ENCODE measurements at places on chromosomes 2 and 18.

DNA sequence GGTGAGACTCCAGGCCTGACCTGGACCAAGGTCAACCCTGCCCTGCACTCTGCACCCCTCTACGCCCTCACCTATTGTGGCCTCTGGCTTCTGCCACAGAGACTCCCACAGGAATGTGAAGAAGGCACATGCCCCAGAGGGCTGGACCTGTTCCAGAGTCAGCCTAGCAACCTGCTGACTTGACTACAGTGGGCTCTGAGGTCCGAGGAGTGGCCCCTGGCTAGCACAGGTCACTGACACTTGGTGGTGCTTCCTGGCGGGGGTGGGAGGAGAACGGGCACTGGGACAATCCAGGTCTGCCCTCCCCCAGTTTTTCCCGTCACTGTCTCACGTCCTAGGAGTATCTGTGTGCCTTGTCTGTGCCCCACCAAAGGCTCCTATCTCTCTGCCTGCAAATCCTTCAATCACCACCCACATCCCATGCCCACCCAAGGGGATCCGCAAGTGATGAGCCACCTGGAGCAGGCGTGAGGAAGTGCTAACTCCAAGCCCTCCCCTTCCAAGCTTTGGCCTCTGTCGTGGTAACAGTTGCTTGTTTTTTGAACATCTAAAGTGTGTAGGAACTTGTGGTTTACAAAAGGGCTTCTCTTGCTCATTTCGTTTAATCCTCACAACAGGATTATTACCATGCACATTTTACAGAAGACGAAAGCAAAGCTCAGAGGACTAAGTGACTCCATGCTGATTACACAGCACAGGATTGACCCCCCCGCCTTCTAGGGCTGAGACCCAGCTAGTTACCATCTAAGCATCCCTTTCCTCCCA lies 86.2 kb downstream of the MCFD2 start:
- no peak for DNase-seq

- no peak for DNase-seq
These were observed 46.4 kb downstream of the UXS1 start for GRCh38 chr2:106147665-106148064.

DNA sequence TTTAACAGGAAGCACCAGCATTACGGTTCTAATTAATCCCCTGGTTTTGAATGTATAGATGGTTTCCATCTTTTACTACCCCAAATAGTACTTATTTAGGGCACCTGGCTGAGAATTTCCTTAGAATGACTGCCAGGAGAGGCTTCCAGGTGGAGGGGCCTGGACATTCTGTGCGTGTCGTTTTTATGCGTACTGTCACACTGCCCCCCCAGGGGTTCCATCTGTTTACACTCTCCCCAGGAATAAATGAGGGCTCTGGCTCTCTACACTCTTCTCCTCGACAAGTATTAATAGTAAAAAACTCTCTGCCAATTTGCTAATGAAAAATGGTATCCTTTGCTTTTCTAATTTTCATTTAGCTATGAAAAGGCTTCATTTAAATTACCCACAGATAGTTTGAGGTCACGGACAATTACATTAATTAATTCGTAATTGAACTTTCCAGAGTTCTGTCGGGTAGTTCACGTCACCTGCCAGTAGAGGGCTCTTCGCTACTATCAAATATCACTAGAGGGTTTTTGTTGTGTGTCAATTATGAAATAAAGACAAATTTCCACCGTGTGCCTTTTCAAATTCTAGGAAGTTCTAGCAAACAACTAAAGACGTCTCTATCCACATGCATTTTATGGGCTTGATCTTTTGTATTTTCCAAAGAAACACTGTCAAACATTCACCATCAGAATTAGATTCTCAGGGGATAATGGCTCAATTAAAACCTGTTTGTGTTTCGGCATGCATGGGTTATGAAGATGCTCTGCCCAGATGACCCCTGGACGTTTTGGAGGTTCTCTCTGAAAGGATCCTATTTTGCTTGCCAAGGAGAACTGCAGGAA lies 88.8 kb upstream of the ASB18 start:
- DNase-seq: no peak

GRCh38 chr2:64957109-64957903 lies 31.9 kb upstream of the SLC1A4 start:
- no peak for DNase-seq

DNA sequence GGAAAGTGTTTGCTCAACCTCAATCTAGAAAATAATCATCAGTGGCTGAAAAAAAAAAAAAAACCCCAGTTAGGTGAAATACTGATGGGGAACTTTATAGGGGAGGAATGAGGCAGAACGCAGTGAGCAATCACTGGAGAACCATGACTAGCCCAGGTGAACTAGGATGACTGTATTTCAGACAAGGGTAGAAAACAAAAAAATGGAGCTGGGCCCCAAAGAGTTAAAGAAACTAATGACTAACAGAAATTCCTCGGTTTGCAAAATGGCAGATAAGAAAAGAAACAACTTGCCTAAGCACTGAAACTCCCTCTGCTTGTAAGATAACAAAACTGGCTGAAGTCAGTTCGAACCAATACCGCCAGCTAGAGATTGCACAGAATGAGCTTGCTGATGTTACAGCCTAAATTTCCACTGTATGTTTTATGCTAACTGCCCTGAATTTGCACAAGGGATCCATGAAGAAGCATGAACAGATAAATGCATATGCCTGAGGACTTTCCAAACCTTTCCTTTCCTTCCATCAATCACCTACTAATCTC lies 245.9 kb downstream of the METTL4 start:
- no peak for DNase-seq

GRCh38 chr2:230266638-230267037 lies 41.1 kb downstream of the SP140 start:
- no peak for DNase-seq

DNA sequence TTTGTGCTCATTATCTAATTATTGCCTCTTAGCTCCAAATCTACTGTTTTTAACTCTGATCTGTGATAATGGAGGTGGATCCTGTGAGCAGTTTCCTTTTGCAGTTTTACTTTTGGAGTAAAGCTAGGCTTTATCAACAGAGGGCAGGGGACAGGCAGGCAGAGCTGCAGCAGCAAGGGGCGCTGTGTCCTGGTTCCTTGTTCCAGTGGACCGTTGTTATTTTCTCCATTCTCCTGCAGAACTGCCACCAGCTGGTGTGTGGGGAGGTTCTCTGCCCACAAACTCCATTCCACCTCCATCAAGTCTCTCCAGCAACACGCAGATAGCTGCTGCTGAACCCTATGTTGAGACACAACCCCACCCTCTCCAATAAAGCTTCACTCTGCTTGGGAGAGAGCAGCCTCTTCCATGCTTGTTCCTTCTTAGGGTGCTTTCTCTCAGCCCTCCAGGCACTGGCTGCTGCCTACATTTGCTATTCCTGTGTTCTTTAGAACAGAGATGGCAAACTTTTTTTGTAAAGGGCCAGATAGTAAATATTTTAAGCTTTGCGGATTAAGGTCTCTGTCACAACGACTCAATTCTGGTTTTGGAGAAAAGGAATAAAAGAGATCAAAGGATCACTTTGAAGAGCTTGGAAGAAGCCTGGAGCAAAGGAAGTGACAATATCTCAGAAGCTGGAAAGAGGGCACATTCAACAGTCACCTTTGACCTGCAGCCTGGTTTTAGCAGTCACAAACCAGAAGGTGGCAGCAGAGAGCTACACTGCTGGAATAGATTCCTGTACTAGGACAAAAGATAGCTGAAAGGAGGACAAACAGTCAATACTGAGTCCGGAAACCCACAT lies 208.8 kb downstream of the CCDC178 start:
- DNase-seq: no peak

- no peak for DNase-seq
These were observed 36.1 kb downstream of the VIT start for GRCh38 chr2:36732673-36733036.

DNA sequence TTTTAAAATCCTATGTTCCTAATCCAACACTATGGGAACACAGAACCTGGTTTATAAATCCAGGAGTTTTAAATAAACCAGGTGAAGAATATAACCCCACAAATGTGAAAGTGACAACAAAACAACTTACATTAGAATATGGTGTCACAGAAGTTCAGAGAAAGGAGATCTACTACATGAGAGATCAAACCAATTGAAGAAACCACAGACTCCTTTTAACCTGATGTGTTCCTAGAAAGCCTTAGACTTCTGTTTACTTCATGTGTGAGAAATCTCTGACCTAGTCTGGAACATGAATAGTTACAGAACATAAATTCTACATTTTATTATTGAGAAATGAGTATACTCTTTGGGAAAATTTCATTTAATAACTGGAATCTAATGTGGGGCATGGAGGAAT lies 165.3 kb downstream of the FTCDNL1 start:
- no peak for DNase-seq

- DNase-seq: no peak
These were observed 13.2 kb upstream of the SS18 start for GRCh38 chr18:26103579-26103978.

- no peak for DNase-seq
These were observed 1.3 kb downstream of the TMEM150A start for GRCh38 chr2:85600951-85601770.

DNA sequence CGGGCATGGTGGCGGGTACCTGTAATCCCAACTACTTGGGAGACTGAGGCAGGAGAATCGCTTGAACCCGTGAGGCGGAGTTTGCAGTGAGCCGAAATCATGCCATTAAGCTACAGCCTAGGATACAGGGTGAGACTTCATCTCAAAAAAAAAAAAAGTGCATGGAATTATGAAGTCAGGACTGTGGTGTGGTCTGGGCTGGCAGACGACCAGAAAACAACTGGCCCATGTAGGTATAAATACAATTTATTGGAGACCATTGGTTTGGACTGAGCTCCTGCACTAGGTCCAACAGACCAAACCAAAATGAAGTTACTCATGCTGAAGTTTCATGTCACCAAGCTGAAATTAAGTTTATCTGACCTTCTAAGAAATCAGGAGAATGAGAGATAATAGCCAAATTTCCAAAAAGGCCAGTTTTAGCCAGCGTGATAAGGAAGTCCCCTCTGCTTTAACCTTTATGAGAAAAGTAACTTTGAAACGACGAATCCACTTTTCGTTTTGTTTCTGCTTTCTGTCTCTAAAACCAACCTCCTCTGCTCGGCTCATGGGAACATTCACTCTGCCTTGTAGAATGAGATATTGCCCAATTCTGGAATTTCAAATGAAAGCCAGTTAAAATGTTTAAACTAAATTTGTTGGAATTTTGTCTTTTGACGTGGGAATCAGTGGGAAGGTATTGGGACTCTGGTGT lies 17.7 kb upstream of the RAB10 start:
- no peak for DNase-seq

GRCh38 chr2:84878896-84879583 lies 1.8 kb downstream of the TRABD2A start:
- no peak for DNase-seq

- DNase-seq: no peak
These were observed 72.8 kb upstream of the TAF1B start for GRCh38 chr2:9770308-9771100.

DNA sequence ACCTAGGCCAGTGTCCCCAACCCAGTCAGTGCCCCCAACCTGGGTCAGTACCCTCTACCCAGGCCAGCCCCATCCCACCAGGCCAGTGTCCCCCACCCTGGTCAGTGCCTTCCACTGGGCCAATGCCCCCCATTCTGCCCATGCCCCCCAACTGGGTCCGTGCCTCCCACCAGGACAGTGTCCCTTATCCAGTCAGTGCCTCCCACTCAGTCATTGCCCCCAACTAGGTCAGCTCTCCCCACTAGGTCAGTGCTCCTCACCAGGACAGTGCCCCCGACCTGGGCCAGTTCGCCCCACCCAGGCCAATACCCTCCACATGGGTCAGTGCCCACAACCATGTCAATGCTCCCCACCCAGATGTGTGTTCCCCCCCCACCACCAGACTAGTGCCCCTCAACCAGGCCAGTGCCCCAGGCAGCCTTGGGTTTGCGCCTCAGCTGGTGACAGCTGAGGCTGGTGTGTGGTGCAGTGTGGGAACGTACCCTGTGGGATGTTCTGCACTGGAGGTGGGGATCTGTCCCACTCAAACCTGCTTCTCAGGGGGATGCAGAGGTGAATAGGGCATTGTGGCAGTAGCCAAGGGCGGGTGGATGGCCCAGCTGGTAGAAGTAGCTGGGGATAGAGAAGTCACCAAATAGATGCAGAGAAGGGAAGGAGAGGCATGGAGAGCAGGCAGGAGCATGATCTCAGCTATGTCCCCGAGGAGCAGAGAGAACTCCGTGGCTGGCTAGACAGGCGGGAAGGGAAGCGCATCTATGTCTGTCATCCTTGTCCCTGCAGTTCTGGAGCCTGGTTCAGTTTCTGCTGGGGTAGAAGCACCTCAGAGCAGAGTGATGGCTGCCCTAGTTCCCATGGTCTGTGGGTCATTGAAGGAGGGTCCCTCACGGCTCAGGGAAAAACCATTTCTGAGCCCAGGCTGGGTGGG lies 168.8 kb downstream of the SH3RF3 start:
- DNase-seq: no peak

DNA sequence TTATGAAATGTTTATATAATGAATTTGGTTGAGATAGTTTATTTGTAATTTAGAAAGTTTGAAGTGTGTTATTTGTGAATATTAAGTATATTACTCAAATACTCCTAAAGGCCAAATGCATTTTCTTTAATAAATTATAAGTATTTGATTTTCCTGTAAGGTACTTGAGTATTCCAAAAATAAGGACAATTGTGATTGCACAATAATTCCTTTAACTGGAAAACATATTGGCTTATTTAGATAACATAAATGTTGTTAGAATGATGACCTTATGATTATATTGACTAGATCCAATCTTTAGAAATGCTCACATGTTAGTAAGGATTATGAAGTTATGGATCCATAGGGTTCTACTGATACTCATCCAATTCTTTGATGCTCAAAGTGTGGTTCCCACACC lies 125.1 kb upstream of the MAP3K20 start:
- no peak for DNase-seq

- DNase-seq: peak; percentile 0
These were observed 318.7 kb upstream of the NCKAP5 start for GRCh38 chr2:133886735-133887675.

GRCh38 chr2:227932001-227932400 lies 60.6 kb downstream of the DAW1 start:
- DNase-seq: no peak

DNA sequence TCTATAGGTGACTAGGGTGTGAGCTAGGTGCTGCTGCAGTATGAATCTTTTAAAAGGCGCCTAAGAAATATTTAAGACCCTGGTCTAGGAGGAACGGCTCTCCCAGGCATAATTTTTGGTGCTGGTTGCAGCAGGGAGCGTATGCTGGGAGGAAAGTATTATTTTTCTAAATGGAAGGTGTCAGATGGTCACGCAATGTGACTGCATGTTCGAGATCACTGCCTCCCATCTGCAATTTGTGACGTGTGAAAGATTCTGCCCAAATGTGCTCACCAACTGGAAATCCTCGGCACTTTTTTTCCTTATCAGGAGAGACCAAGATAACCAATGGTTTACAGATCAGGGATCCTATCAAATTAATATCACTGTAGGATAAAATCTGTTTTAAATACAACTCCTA lies 95.6 kb upstream of the KLHL14 start:
- DNase-seq: no peak

DNA sequence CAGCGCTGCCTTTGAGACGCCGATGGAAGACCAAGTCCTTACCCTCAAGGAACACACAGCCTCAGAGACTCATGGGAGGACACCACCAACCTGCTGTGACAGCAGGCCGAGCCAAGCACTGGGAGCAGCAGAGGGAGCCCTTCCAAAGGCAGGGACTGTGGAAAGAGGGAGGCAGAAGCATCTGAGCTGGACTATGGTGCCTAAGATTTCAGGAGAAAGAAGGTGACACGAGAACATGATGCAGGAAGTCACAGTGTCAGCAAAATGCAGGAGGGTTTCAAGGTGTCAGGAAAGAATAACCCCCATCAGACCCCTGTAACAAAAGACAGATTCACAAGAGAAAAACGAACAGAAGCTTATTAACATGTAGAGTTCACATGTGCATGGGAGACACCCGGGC lies 24.2 kb upstream of the COX7A2L start:
- no peak for DNase-seq

- DNase-seq: no peak
These were observed 900.8 kb downstream of the SLC4A3 start for GRCh38 chr2:220528180-220528675.
